ENCODE measurements at places on chromosomes 4 and X. TPM values are rescaled to one million over a fixed set of nuclear protein-coding genes. Genes with fewer than 3 reads are reported as not detected.

- no peak for DNase-seq
Observed at GRCh38 chrX:476724-477075, 90.0 kb upstream of the PPP2R3B start.

Gene STAG2
- 51.2 TPM for total RNA-seq

DNA sequence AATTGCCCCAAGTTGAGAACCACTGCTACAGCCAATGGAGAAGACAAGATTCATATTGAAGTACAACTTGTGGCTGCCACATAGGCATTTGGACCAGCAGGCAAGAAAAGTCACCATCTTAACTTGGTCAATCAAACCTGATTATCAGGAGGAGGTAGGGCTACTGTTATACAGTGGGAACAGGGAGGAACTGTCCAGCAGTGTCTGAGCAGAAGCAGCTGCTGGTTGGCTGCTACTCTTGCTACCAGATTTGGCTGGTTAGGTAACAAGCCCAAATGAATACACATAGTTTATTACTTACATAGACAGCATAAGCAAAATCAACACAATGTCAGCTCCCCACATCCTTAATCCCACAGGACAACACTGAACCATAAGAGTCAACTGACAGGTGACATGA lies 39.4 kb downstream of the ATP1B4 start:
- DNase-seq: no peak

DNA sequence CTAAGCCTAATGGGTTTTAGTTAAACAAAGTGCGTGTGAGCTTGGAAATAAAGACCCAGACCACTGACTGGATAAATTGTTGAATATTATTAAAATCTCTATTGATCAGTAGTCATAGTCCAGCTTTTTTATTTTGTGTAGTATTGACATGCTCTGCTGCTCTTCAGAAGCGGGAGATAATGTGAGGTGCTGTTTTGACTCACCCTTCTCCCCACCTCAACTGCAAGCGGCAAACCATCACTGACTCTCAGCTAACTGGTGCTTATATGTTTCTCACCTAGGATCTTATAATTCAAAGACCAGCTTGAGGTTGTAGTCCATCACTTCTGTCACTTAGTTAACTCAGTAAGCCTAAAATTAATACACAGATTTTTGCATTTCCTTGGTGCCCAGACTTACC lies 72.2 kb downstream of the COMMD8 start:
- DNase-seq: no peak
